ENCODE measurements at places on chromosomes 4 and X. TPM values are rescaled to one million over a fixed set of nuclear protein-coding genes. Genes with fewer than 3 reads are reported as not detected.

Gene DMRTC1B
- not detected for total RNA-seq

Gene TMEM150C
- 0.26 TPM for total RNA-seq

Gene GSPT2
- 9.5 TPM for total RNA-seq

Gene WWC2
- total RNA-seq, result 14.7 TPM

Gene STS
- total RNA-seq, result 7.9 TPM

Gene RAI2
- total RNA-seq, result 0.11 TPM

Gene GAGE12D
- total RNA-seq, result not detected

Gene ARL9
- not detected for total RNA-seq

Gene DCAF8L2
- not detected for total RNA-seq

Gene MAGEB17
- 0.13 TPM for total RNA-seq

Gene ARHGEF38
- total RNA-seq, result not detected

Gene RADX
- total RNA-seq, result 1.3 TPM

Gene ENPEP
- 0.13 TPM for total RNA-seq

Gene TEX13D
- not detected for total RNA-seq

Gene ZNF630
- total RNA-seq, result 3.0 TPM

Gene DCAF12L1
- not detected for total RNA-seq

Gene SORCS2
- total RNA-seq, result 0.52 TPM

Gene HTN1
- total RNA-seq, result not detected

Gene RGN
- not detected for total RNA-seq

Gene PGK1
- total RNA-seq, result 768 TPM

Gene CXorf49
- not detected for total RNA-seq

Gene DACH2
- total RNA-seq, result not detected

Gene BANK1
- 0.06 TPM for total RNA-seq

Gene BCLAF3
- total RNA-seq, result 1.5 TPM

Gene PLXNB3
- 5.0 TPM for total RNA-seq

Gene SPANXA1
- not detected for total RNA-seq

Gene ADGRG4
- total RNA-seq, result not detected

Gene STPG2
- total RNA-seq, result not detected

Gene HOPX
- 0.26 TPM for total RNA-seq

Gene DMD
- 7.4 TPM for total RNA-seq

Gene ENOX2
- total RNA-seq, result 14.5 TPM

Gene XG
- 0.06 TPM for total RNA-seq

Gene FOXR2
- total RNA-seq, result not detected

Gene ZIC3
- total RNA-seq, result not detected

Gene GAGE12F
- not detected for total RNA-seq

Gene SULT1B1
- total RNA-seq, result 0.17 TPM

Gene CDKN2AIP
- 15.3 TPM for total RNA-seq

Gene GAGE12H
- total RNA-seq, result not detected

Gene SHISA3
- not detected for total RNA-seq

Gene TCEAL8
- 146 TPM for total RNA-seq

Gene SYP
- total RNA-seq, result 2.0 TPM

Gene MGAT4D
- total RNA-seq, result not detected

Gene CNGA1
- not detected for total RNA-seq

Gene CXCL11
- total RNA-seq, result not detected

Gene GABRQ
- total RNA-seq, result not detected

Gene GCNA
- 2.2 TPM for total RNA-seq
